ENCODE measurements at places on chromosomes 4 and X. TPM values are rescaled to one million over a fixed set of nuclear protein-coding genes. Genes with fewer than 3 reads are reported as not detected.

DNA sequence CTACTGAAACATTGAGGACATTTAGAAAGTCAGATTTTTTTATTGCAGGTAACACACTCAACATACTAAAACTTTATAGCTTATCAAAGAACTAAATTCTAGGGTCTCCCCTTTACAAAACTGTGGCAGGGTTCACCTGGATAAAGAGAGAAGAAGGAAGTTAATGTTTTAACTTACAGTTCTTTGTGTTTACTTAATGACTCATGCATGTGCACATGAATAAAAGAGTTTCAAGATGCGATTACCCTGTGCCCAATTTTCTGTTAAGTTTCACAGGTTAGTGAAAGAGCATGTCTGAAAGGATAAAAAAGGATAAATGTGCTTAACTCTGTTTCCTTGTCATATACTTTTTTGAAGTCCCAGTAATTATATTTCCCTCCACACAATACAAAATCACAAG lies 16.8 kb downstream of the DCAF8L1 start:
- no peak for DNase-seq
- no peak overlapping the region for H3K27ac ChIP-seq
- no peaks in the 10 kb centered on the region for H3K4me1 ChIP-seq

DNA sequence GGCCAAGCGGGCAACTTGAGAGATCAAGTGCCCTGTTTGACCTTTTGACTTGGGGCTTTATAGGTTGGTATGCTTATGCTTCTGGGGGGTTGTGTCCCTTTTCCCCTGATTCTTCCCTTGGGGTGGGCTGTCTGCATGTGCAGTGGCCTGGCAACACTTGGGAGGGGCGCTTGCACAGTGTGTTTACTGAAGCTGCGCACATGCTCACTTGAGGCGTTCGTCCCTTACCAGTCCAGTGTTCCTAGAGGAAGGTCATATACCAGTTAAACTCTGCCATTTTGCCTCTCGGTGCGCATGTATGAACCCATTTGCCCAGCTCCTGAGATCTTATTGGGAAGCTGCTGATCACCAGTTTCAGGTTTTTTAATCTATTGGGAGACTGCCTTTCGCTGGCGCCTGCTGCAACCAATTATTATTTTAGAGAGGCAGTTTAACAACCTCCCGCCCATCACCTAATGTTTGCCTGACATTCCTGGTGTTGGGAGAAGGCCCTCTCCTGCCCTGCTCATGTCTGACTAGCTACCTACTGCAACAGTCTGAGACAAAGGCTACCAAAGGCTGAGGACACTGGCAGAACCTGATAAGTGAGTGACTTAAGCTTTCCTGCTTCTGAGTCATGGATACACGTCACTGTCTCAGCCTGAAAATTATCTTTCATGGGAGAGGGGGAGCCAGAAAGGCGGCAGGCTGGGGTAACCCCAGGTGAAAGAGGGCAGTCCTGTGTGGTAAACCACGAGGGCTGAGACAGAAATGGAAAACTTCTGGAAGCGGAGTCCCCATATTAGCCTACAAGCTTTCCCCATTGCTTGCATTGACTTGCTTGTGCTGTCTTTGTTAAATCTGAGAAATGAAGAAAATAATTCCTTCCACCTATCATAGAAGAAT lies 97.6 kb downstream of the CPE start:
- no peak for DNase-seq
- no peaks in the 10 kb centered on the region for H3K4me1 ChIP-seq
- no peaks in the 10 kb centered on the region for H3K27me3 ChIP-seq

RHOXF1 gene
- total RNA-seq, result 1.00 TPM

VCX gene
- total RNA-seq, result not detected

MAGEC2 gene
- total RNA-seq, result not detected

Data from adrenal gland (tissue), 19 donors.